ENCODE measurements at places on chromosomes 13 and 19. TPM values are rescaled to one million over a fixed set of nuclear protein-coding genes. Genes with fewer than 3 reads are reported as not detected.

The WDR87 gene
- total RNA-seq, result not detected

The AKT2 gene
- total RNA-seq, result 78.4 TPM

The SYDE1 gene
- total RNA-seq, result 65.7 TPM

The ZNF723 gene
- total RNA-seq, result 0.19 TPM

The CDK8 gene
- 16.0 TPM for total RNA-seq

The ANKLE1 gene
- 0.60 TPM for total RNA-seq

The MCF2L gene
- total RNA-seq, result 12.4 TPM

The DAND5 gene
- total RNA-seq, result 0.10 TPM

The MBD3L2 gene
- total RNA-seq, result not detected

- no peak for DNase-seq
Observed at GRCh38 chr19:4389064-4389375, 11.3 kb downstream of the SH3GL1 start.

GRCh38 chr19:43353606-43354304 is at the start of gene CD177:
Gene CD177 (plus strand): TSS chr19:43353686. CDS start chr19:43353715, 29 bp downstream.
- DNase-seq, result peak; percentile 8

GRCh38 chr13:99331881-99332293 is 24.7 kb upstream of the GPR183 start:
- DNase-seq, result no peak

DNA sequence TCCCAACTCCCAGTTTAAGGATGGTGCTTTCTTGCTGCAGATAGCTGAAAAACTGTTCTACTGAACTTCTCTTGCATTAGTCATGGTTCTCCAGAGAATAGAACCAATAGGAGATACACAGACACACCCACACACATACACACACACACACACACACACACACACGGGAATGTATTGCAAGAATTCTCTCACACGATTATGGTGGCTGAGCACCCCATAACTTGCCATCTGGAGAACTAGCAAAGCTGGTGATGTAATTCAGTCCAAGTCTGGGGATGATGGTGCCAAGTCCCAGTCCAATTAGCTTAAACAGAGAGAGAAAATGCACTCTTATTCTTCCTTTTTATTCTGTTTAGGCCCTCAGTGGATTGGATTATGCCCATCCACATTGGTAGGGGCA is 643.9 kb downstream of the DIAPH3 start:
- DNase-seq, result no peak

GRCh38 chr19:56347163-56347778 is 32.6 kb upstream of the ZSCAN5A start:
- DNase-seq, result no peak

- no peak for DNase-seq
Observed at GRCh38 chr13:64283926-64284325, 2868.3 kb upstream of the PCDH20 start.

DNA sequence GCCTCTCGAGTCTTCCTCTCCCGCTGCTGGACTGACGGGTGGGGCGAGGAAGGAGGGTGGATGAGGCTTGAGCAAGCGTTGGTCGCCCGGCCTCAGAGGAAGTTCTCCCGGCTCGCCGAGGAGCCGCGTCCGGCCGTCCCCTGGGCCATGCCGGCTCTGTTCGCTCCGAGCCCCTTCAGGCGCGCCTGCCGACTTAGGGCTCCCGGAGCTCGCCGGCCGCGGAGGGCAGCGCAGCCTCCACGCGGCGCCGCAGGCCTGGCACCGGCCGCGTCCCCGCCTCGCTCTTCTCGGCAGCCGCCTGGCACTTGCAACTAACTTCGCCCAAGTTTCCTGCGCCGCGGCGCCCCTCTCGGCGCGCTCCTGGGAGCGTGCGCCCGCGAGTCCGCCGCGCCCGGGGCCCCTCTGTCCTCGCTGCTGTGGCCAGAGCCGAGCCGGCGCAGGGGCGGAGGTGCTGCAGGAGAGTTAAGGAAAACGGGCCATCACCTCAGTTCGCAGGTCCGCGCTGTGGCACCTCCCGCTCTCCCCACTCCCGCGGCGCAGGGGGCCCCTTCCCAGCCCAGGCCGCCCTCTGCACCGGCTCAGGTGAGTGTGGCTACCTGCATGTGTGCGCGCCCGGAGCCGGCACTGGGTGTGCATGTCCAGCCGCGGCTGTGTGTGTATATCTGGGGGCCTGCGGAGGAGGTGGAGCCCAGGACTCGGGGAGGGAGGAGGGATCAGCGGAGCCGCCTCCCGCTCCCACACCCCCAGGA is 641 bp upstream of the SOX21 start:
- no peak for DNase-seq

- no peak for DNase-seq
Observed at GRCh38 chr13:90534617-90535370, 812.7 kb upstream of the MIR17HG start.

DNA sequence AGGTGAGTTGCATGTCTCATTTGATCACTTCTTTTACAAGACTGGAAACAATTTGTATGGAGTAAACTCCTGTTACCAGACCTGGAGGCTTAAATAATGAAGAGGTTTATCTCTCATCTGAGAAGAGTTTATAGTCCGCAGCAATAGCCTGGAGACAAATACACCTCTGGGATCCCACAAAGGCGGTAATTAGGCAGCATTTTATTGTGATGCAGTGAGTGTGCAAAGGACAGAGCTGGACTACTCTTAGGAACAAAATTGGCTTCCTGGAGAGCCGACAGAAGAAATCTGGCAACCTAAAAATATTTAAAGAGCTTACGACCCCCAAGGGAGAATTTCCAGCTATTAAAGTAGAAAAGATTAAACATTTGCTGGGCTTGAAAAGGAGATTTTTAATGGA is 11.8 kb upstream of the KATNAL1 start:
- DNase-seq, result no peak

- DNase-seq, result peak; percentile 60
Observed at GRCh38 chr13:29474991-29475390, 120.5 kb downstream of the SLC7A1 start.

GRCh38 chr13:28705461-28706083 is 13.2 kb downstream of the SLC46A3 start:
- no peak for DNase-seq

GRCh38 chr13:34300559-34300958 is 482.6 kb downstream of the RFC3 start:
- peak; percentile 4 for DNase-seq

GRCh38 chr13:68927387-68928026 is 1180.1 kb upstream of the ATXN8OS start:
- peak; percentile 52 for DNase-seq

- no peak for DNase-seq
Observed at GRCh38 chr13:36069881-36070366, 61.3 kb downstream of the DCLK1 start.

DNA sequence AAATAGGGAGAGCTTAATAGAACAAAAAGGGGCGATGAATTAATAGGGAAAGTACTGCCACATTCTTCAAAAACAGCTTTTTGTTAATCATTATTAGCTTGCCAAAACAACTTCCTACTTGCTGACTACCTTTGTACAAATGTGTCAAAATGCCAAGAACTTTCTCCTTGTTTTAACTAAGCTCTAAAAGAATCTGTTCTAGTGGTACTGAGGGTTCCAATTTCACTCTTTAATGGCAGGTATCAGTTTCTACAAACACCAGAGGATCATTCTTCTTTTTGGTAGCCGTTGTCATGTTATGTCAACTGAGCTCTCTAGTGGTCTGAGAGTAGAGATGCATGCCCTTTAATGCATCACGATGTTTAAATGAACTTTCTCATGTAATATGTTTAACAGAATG is 29.4 kb upstream of the FBXL3 start:
- no peak for DNase-seq

GRCh38 chr19:16944626-16945363 is 56.0 kb downstream of the F2RL3 start:
- no peak for DNase-seq

DNA sequence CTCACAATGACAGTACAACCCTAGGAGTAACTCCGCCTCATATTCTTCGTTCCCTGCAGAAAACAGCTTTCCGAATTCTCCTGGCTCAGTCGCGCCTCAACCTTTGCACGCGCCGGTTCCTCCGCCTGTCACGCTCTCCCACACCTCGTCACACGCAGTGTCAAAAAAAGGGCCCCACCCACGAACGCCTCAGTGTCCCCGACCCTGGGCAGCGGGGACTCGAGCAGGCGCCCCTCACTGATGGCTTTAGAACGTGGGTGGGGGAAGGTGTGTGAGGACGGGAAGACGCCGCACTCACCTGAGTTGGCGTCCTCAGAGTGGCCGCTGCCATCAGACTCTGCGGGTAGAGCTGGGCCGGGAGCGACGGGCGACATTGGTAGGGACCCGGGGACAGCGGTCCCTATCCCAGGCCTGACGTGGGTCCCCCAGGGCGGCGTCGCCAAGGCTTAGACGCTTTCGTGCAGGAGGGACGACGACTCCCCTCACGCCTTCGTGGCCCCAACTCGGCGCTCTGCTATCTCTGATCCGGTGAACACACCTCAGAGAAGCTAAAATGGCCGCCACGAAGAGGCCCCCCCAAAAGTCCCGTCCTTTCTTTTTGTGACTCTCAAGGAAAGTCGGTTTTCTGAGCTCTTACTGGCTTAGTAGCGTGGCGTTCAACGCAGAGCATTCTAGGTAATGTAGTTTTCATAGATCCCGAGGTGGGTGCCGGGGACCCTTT is at the start of gene ZNF154:
Gene ZNF154, minus strand, starts transcription at position 564 of the 721 bp plus-strand sequence. Its CDS starts 233 bp downstream, at position 331.
- no peak for DNase-seq

- no peak for DNase-seq
Observed at GRCh38 chr19:28297586-28298157, 915.3 kb downstream of the UQCRFS1 start.

- no peak for DNase-seq
Observed at GRCh38 chr13:29005763-29006120, 185.6 kb downstream of the MTUS2 start.

- DNase-seq, result no peak
Observed at GRCh38 chr13:28248080-28248479, 109.7 kb downstream of the PAN3 start.

DNA sequence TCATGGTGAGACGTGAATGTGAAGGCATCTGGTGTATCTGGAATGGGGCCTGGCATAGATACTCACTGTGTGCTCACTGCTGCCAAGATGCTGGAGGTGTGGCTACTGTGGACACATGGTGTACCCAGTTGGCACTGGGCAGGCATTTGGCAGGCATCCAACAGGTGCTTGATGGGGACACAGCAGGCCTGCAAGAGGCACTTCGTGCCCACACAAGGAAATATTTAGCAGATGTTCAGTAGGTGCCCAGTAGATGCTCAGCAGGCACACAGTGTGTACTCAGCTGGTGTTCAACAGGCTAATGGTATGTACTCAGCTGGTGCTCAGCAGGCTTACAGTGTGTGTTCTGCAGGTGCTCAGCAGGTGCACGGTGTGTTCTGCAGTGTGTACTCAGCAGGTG is 14.2 kb downstream of the CRTC1 start:
- DNase-seq, result no peak

DNA sequence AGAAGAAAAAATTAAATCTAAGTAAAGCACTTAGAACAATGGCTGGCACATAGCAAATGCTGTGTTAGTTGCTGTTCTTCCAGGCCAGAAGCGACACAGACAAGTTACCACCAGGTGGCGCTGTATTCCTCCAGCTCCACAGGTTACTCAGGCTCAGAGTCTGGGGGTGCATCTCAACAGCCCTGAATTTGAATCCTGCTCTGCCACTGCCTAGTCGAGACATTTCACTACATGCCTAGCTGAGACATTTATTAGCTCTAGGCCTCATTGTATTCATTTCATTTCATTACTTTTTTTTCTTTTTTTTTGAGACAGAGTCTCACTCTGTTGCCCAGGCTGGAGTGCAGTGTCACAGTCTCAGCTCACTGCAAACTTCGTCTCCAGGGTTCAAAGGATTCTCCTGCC is 16.4 kb upstream of the CYP2B6 start:
- DNase-seq, result peak; percentile 59

DNA sequence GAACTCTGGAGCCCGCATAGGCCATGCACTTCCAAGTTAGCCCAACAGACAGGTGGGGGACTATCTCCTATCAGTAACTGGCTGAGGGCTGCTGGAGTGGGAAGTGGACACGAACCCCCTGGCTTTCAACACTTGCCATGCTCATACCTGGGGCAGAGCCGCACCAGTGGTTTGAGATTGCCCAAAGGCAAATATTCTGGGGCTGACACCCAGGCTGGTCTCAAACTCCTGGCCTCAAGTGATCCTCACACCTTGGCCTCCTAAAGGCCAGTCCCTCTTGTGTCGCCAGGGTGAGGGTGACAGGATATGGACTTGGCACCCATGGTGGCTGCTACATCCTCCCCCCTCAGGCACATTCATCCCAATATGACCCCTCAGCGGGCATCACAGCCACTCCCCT is 13.1 kb downstream of the NFKBID start:
- no peak for DNase-seq

DNA sequence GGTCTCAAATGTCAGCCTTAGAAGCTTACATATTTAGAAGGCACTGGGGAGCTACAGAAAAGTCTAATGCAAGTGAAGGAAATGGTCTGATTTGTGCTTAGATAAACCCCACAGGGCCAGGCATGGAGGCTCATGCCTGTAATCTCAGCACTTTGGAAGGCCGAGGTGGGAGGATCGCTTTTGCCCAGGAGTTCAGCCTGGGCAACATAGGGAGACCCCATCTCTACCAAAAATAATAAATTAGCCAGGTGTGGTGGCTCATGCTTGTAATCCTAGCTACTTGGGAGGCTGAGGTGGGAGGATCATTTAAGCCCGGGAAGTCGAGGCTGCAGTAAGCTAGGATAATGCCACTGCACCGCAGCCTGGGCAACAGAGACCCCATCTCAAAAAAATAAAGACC is 2.7 kb upstream of the DLL3 start:
- no peak for DNase-seq

DNA sequence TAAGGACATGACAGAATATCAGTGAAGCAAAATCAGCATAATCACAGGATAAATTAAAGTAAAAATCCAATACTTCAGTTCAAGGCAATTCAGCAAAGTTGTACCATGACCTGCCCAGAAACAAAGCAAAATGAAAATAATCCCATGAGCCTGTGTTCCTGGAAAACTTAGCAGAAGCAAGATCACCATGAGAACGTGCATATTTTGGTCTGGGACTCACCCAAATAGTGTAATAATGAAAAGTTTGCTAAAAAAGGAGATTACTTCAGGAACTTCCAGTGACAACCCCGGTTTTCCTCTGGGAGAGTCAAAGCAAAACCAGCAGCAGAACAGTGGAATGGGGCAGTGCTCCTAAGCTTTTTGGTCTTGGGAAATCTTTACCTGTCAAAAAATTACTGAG is 14.9 kb upstream of the RPL21 start:
- no peak for DNase-seq

DNA sequence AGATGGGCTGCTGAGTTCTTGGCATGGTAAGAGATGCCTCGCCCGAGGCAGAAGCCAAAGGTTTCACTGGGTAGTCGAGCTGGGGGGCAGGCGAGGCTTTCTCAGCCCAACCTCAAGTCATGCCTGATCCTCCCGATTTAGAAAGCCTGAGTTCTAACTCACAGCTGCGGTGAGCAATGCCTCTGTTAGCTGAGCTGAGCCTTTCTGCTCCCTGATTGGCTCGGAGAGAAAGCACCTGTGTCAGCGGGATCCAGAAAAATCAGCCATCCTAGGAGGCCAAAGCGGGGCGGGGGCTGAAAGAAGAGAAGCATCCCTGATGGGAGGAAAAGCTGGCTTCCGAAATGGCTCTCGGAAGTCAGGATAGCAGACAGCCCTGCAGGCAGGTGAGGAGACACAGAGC is 44.7 kb downstream of the CACNA1A start:
- no peak for DNase-seq

All from A172 (cell line).